Transverse colon (tissue), 4 donors: ENCODE measurements at places on chromosomes 7 and 10.

DNA sequence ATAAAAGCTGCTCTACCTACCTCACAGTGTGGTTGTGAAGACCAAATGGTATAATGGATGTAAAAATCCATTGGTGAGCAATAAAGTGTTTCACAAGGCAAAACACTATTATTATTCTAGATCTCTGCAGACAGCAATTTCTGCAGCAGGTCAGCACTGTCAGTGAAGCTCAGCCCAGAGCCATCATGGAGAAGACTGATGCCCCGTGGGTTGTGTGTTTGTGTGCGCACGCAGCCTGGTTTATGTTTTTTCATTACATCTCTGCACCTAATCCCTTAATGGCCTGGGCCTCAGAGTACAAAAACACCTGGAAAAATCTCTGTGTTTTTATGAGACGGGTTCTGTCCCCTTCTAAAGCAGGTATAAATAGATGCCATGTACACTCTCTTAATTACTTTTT lies 64.2 kb downstream of the PARP12 start:
- no peak for DNase-seq

DNA sequence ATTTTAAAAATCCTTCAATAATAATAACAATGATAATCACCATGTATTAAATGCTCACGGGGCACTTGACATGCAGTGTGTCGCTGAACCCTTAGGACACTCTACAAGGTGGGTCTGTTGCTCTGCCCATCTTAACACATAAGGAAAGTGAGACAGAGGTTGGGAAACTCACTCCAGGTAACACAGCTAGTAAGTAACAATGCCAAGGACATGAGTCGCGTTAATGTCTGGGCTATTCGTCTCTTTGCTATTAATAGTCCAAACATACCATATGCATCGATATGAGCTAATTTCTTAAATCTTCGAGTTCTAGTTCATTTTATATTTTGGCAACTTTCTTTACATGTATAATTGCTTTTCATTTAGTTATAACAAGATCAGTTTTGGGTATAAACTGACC lies 79.5 kb downstream of the BEND7 start:
- no peak for DNase-seq

DNA sequence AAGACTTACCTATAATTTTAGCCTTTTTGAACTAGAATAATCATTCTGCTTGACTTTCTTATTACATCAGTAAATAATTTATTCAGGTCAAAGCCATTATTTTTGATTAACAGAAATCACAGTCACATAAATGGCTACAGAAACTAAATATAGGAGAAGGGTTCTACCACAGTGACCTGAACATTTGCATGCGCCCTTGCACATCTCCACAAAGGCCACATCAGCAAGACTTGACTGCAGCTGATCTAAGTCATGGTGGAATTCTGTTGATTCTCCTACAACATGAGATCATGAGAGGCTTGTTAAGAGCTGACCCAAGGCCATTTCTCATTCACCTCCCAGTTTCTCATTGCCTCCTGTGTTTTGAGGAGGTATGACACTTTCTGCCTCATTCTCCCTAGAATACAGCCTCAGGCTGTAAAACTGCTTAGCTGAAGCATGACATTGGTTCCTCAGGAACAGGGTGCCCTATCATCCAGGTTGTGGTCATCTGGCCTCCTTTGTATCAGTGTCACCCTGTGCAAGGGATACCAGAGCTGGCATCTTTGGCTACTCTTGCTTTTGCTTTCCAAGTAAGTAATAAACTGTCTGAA lies 6.7 kb upstream of the IMMP2L start:
- DNase-seq: no peak

DNA sequence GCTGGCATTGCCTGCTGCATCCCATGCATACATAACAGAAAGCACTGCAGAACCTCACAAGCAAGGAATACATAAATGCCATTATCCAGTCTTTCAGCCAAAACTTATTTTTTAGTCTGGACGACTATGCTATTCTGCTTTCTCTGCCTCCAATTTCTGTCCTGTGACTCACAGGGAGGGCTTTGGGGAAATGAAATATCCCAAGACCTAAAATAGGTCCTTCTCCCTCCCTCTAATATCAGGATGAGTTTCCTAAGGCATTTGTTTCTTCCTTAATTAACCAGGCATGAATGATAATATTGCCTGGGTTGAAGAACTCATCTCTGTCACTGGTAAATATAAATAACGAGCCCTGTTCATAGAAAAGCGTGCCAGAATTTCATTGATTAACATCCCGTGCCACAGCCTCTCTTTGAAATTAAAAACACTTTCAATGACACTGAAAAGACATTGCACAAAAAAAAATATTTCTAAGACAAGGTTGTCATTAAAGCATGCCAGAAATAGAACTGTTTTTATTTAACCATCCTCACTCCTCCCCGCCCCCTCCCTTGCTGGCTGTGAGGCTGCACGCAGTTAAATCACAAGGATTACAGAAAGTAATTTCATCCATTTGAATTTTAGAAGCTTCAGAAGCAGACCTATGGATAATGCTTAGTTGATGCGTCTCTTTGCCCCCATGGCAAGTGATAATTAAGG lies 103.0 kb upstream of the ANKRD1 start:
- DNase-seq: no peak

- no peak for DNase-seq
Measured at GRCh38 chr7:123751821-123752220, 3.0 kb upstream of the WASL start.

DNA sequence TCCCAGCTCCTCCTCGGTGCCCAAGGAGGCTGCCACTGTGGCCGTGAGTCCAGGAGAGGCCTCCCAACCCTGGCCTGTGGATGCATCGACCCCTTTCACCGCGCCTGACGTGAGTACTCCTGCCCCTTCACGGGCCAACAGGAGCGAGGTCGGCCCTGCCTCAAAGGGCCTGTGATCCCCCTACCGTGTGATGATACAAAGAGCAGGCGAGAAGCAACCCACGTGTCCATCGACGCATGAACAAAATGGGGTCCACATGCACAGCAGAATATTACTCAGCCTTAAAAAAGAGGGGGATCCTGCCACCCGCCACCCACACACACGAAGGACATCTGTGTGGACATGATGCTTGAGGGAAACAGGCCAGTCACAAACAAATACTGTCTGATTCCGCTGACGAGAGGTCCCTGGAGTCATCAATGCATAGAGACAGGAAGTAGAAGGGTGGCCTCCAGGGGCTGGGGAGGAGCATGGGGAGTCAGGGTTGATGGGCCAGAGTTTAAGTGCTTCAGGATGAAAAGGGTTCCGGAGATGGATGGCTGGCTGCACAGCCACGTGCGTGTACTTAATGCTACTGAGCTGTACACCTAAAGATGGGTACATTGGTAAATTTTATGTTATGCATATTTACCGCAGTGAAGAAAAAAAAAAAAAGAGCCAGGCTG lies 151.9 kb downstream of the PRKAG2 start:
- no peak for DNase-seq

DNA sequence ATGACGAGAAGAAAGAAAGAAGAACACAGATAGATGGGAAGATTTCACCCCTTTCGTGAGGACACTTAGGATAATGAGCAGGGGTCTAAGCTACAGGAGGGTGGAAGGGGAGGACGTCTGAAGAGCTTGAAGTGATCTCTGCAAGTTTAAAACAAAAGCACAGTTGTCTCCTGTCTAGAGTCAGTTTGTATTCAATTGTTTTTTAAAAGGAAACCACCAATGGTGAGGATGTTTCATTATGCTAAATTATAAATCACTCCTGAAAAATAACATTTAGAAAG lies 85.9 kb downstream of the ADAM12 start:
- DNase-seq: no peak

DNA sequence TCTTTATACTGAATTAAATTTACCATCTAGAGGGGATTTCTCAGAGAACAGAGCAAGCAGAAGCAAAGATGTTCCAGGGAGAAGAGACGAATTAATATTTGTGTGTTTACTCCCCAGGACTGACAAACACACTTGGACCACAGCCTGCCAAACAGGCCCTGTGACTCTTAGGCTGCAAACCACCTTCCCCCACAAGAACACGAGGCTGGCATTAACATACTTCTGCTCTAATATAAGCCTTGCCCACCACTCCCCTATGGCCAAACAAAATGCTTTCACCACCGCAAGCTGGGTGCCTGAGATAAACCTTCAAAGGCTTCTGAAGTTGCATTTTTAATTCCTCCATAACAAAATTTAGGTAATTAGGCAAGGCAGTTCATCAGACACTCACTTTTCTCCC lies 88.4 kb downstream of the FGFR2 start:
- DNase-seq: no peak

DNA sequence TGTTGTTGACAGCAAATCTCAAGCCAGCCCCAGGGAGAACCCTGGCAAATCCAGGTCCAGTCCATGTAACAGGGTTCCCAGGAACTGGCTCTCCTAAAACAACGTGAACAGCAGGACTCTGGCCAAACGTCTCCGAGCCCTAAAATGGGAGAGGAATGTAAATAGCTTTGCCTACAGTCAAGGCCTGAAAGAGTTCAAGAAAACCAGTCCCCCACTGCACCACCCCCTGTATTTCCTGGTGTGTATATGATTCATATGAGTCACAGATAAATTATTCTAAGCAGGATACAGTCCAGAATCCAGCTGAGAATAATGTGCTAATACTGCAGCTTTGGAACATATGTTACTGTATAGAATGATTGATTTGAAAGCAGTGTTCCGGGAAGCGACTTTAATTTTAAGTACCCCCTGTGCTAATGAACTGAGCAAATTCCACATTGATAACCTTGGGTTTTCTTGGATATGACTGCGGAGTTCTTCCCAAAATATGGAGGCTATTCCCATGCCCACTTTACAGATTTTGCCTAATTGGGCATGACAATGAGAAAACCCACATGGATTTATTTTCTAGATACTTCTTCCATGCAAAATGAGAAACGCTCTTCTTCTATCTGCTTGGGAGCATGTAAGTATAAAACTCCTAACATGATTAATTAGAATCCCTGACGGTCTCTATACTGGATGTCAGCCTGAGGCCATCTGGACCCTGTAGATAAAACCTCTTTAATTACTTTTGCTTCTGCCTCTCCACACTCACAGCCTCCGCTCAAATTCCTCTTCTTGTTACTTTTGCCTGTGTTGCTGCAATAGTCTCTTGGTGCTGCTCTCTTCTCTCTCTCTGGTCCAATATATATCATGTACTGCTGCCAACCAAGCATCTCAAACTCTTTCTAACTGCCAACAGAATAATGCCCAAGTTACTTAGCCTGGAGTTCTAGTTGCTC lies 50.2 kb downstream of the LAMB4 start:
- DNase-seq: peak; percentile 21

- no peak for DNase-seq
Measured at GRCh38 chr10:30413996-30414576, 19.9 kb upstream of the MAP3K8 start.

DNA sequence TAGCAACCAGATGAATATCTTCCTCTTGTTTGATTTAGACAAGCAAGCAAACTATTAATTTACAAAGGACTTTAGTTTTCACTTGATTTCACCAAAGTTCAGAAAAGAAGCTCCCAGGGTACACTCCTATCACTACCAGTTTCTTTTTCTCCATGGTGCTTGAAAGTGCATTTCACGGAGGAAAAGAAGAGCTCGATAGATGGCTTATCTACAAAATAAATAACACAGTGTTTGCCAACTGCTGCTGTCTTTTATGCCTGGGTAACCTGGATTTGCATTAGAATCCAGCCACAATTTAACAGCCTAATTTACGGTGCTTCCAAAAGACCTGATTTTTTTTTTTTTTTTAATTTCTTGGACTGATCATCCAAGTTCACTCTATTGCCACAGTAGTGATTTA lies 275.7 kb downstream of the GPR37 start:
- no peak for DNase-seq

DNA sequence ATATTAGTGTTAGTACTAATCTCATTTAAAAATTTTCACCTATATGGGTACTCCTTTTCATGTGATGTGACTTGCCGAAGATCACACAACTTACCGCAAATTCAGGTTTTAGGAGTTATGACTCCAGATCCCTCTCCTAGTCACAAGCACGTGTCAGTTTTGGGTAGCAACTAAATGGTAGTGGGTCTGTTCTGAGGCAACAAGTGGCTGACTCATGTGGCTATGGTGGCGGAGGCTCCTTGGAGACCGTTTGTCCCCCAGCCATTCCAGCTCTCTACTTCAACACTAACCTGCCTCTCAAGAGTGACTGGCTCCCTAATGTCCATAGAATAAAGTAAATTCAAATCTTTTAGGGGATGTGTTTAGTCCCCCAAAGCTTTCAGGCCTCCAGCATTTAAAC lies 39.5 kb downstream of the MRC1 start:
- no peak for DNase-seq

DNA sequence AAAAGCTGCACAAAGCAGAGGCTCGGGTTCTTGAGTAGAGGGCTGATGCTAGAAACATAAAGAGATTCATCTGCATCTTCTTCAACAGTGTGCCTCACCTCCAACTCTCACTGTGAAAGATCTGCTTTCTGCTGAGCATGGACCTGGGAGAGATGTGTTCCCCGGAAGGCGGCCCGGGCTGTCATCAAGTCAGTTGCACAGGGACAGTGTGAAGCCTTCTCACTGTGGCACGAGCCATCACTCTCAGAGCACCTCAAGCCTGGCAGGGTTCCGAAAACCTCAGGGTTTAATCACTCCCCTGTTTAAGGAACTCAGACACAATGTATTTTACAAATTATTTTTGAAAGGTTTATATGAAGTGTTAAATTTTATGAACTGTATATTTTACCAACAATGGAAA lies 98.7 kb downstream of the RBM20 start:
- no peak for DNase-seq

GRCh38 chr7:7944619-7945282 lies 23.8 kb upstream of the GLCCI1 start:
- DNase-seq: peak; percentile 69

GRCh38 chr10:29186221-29186620 lies 102.6 kb upstream of the LYZL1 start:
- no peak for DNase-seq

DNA sequence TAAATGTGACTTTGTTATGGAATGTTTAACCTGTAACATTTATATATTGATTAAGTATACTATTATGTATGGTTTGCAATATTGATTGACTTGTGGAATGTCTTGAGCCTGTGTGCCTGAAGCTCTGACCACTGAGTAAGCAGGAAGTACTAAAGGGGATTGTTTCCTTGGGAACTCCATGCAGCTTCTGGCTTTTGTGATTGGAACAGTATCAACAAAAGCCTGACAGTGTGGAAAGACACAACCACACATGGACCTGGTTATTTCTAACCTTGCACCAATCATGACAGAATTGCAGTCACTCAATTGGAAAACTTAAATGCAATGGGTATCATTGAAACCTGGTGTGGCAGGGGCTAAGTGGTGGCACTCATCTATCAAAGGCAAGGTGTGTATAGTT lies 45.5 kb upstream of the PIK3CG start:
- no peak for DNase-seq

DNA sequence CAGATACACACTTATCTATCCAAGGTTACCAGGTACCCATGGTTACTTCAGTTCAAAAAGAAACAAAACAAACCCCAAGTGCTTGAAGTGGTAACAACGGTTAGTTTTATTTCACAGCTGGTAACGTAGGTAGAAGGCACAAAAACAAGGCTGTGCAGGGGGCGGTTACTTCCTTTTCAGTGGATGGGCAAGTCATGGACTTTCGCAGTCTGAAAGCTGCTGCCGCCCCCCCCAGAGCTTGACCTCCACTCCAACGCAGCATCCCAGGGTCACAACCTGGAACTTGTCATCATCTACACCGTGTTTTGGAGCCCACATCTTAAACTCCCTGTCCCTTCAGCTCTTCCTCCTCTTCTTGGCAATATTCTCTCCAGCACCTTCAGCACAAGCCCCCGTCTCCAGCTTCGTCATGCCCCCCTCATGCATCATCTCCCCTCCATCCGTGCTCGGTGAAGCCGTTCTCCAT lies 181.2 kb upstream of the ITGB1 start:
- no peak for DNase-seq

GRCh38 chr10:7475046-7475911 lies 64.4 kb upstream of the SFMBT2 start:
- DNase-seq: peak; percentile 26

GRCh38 chr7:108535744-108536143 lies 9.8 kb upstream of the PNPLA8 start:
- DNase-seq: no peak
